Natural killer cell treated with Interleukin-12 subunit alpha and Interleukin-12 subunit beta and Interleukin-15 and Interleukin-18, amount 100 ng/mL, for 72 hours (primary cell): ENCODE measurements at places on chromosomes 1 and 21. TPM values are rescaled to one million over a fixed set of nuclear protein-coding genes. Genes with fewer than 3 reads are reported as not detected.

ZNF695 gene
- 0.33 TPM for total RNA-seq

CYP4Z1 gene
- total RNA-seq, result not detected

LPAR3 gene
- total RNA-seq, result 1.4 TPM

C2CD4D gene
- not detected for total RNA-seq

TMPRSS15 gene
- total RNA-seq, result not detected

PROK1 gene
- total RNA-seq, result not detected

EFNA1 gene
- not detected for total RNA-seq

CCDC185 gene
- total RNA-seq, result not detected

SMYD2 gene
- total RNA-seq, result 14.0 TPM

S100A7 gene
- not detected for total RNA-seq

LENEP gene
- 4.3 TPM for total RNA-seq

MAP10 gene
- 1.9 TPM for total RNA-seq

PLPPR5 gene
- total RNA-seq, result not detected

OR10J1 gene
- not detected for total RNA-seq

STRIP1 gene
- 57.0 TPM for total RNA-seq

SMG5 gene
- 89.3 TPM for total RNA-seq

MANEAL gene
- total RNA-seq, result 2.8 TPM
